ENCODE measurements at places on chromosomes 2 and 18. TPM values are rescaled to one million over a fixed set of nuclear protein-coding genes. Genes with fewer than 3 reads are reported as not detected.

GRCh38 chr2:147910990-147911473 lies 66.2 kb downstream of the ACVR2A start:
- no peaks in the 10 kb centered on the region for H3K4me1 ChIP-seq
- H3K27me3 ChIP-seq, result no peaks in the 10 kb centered on the region
- no peaks in the 10 kb centered on the region for H3K36me3 ChIP-seq
- peak; percentile 33 for DNase-seq
- no peak overlapping the region for H3K4me3 ChIP-seq

Gene REG1B
- not detected for polyA plus RNA-seq

GRCh38 chr18:47755102-47755456 lies 175.4 kb downstream of the SMAD2 start:
- H3K4me3 ChIP-seq, result no peak overlapping the region
- no peak for DNase-seq
- H3K27me3 ChIP-seq, result peaks cover 8% of the 10 kb centered on the region
- H3K36me3 ChIP-seq, result no peaks in the 10 kb centered on the region
- peaks cover 6% of the 10 kb centered on the region for H3K4me1 ChIP-seq

Gene CFAP221
- polyA plus RNA-seq, result not detected

GRCh38 chr18:76233406-76233805 lies 261.6 kb downstream of the ZNF516 start:
- no peaks in the 10 kb centered on the region for H3K4me1 ChIP-seq
- H3K4me3 ChIP-seq, result no peak overlapping the region
- peaks cover 3% of the 10 kb centered on the region for H3K27me3 ChIP-seq
- H3K27ac ChIP-seq, result no peak overlapping the region
- no peak for DNase-seq

Gene CNGA3
- polyA plus RNA-seq, result not detected

GRCh38 chr2:156455361-156455975 lies 19.3 kb downstream of the GPD2 start:
- H3K4me3 ChIP-seq, result no peak overlapping the region
- H3K27me3 ChIP-seq, result no peaks in the 10 kb centered on the region
- peaks cover 48% of the 10 kb centered on the region for H3K4me1 ChIP-seq

DNA sequence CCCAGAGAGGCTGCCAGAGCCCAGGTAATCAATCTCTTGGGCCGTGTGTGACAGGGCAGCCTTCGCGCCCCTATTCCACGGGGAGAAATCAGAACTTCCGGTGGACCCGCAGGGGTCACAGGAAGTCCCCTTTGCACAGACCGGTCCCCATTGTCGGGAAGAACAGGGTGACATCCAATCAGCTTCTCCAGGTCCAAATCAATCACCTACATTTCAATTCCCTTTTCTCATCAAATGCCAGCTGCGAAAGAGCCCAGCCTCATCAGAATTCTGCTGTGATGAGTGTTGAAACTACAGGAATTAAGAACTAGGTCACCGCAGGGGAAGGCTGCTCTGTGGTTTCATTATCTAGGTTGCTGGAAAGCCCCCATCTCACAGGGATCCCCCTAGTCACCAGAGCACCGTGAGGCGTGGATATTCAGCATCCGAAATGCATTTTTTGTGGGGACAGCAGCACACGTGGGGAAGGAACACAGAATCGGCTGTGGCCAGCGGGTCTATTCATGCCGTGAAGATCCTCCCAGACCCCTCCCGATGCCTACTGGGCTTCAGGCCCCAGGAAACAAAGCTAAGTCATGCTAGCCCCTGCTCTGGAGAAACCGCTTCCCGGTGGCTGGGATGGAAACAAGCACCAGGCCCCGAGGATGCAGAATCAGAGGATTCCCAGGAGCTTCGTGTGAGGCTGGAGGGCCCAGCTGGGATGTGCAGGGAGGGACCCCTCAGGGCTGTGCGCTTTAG lies 193.7 kb upstream of the ID2 start:
- H3K4me1 ChIP-seq, result peaks cover 23% of the 10 kb centered on the region
- H3K36me3 ChIP-seq, result peaks cover 14% of the 10 kb centered on the region
- DNase-seq, result peak; percentile 60
- peak overlapping the region; percentile 48 for H3K4me3 ChIP-seq
- peak overlapping the region; percentile 81 for H3K27ac ChIP-seq
- H3K27me3 ChIP-seq, result peaks cover 82% of the 10 kb centered on the region

GRCh38 chr2:36541891-36542595 lies 55.9 kb downstream of the FEZ2 start:
- no peak overlapping the region for H3K4me3 ChIP-seq
- H3K27ac ChIP-seq, result peak overlapping the region; percentile 54
- no peaks in the 10 kb centered on the region for H3K4me1 ChIP-seq
- no peaks in the 10 kb centered on the region for H3K27me3 ChIP-seq
- no peak for DNase-seq

DNA sequence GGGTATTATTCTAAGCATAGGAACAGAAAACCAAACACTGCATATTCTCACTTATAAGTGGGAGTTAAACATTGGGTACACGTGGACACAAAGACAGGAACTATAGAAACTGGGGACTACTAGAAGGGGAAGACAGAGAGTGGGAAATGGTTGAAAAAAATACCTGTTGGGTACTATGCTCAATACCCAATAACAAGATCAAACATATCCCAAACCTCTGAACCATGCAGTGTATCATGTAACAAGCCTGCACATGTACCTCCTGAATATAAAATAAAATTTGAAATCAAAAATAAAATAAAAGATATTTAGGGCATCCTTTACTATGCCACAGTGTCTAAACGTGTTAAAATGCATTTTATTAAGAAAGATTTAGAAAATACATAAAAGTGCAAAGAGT lies 221.0 kb upstream of the TFPI start:
- no peaks in the 10 kb centered on the region for H3K4me1 ChIP-seq
- no peaks in the 10 kb centered on the region for H3K27me3 ChIP-seq
- no peak for DNase-seq
- no peak overlapping the region for H3K27ac ChIP-seq

GRCh38 chr2:97936199-97936598 lies 59.5 kb downstream of the TMEM131 start:
- peaks cover 97% of the 10 kb centered on the region for H3K4me1 ChIP-seq
- DNase-seq, result no peak
- H3K4me3 ChIP-seq, result peak overlapping the region; percentile 73
- peak overlapping the region; percentile 87 for H3K27ac ChIP-seq

Gene DES
- polyA plus RNA-seq, result not detected

Gene ACKR3
- 2.2 TPM for polyA plus RNA-seq

GRCh38 chr2:60504049-60504448 lies 49.4 kb downstream of the BCL11A start:
- H3K36me3 ChIP-seq, result peaks cover 8% of the 10 kb centered on the region
- peak overlapping the region; percentile 67 for H3K4me3 ChIP-seq
- no peaks in the 10 kb centered on the region for H3K27me3 ChIP-seq
- DNase-seq, result no peak
- H3K4me1 ChIP-seq, result peaks cover 97% of the 10 kb centered on the region

- DNase-seq, result no peak
- peak overlapping the region; percentile 47 for H3K4me3 ChIP-seq
- no peaks in the 10 kb centered on the region for H3K4me1 ChIP-seq
- no peaks in the 10 kb centered on the region for H3K36me3 ChIP-seq
- no peaks in the 10 kb centered on the region for H3K27me3 ChIP-seq
These were observed 1221.0 kb downstream of the SUCLG1 start for GRCh38 chr2:83238111-83238510.

Gene C1GALT1C1L
- polyA plus RNA-seq, result not detected

GRCh38 chr2:40465-40864 lies 5.8 kb downstream of the FAM110C start:
- H3K27me3 ChIP-seq, result peaks cover 40% of the 10 kb centered on the region
- no peak overlapping the region for H3K27ac ChIP-seq
- no peak for DNase-seq
- peaks cover 9% of the 10 kb centered on the region for H3K4me1 ChIP-seq
- H3K4me3 ChIP-seq, result no peak overlapping the region

GRCh38 chr2:164287056-164287455 lies 334.2 kb downstream of the GRB14 start:
- no peak for DNase-seq
- H3K4me1 ChIP-seq, result no peaks in the 10 kb centered on the region
- no peak overlapping the region for H3K27ac ChIP-seq
- no peaks in the 10 kb centered on the region for H3K27me3 ChIP-seq
- no peak overlapping the region for H3K4me3 ChIP-seq
- H3K36me3 ChIP-seq, result no peaks in the 10 kb centered on the region

DNA sequence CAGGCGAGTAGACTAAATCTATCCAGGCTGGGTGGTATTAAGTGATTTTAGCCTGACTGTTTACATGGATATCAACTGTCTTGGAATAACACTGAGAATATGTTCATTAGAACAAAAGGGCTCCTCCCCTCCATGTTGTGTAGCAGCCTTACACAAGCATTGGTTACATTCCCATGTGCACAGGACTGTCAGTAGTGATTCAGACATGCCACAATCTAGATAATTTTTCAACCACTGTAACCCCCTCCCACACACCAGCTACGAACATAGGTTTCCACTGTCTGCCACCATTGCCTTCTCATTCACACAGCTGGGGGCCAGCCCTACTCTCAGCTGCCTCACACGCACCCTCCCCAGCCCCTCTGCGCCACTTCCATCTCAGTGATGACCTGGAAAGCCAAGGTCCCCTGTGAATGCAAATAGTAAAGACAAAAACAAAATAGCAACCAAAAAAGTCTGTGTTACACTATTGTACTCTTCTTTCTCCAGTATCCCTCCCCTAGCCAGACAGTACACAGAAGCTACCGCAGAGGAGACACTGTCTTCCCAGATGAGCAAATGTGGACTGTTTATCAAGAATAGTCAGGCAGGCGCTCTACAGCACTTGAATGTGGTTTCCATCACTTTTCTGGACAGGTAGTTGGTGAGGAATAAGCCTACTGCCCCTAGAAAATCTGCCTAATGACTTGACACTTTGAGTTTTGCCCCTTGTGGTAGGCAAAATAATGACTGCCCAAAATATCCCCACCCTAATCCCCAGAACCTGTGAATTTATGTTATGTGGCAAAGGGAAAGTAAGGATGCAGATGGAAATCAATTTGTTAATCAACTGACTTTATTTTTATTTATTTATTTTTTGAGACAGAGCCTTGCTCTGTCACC lies 27.9 kb upstream of the TYMS start:
- no peaks in the 10 kb centered on the region for H3K36me3 ChIP-seq
- peaks cover 12% of the 10 kb centered on the region for H3K27me3 ChIP-seq
- no peaks in the 10 kb centered on the region for H3K4me1 ChIP-seq
- no peak overlapping the region for H3K27ac ChIP-seq
- no peak overlapping the region for H3K4me3 ChIP-seq
- DNase-seq, result no peak

Gene TBC1D8
- not detected for polyA plus RNA-seq

GRCh38 chr18:80157708-80158343 lies 48.8 kb downstream of the ADNP2 start:
- no peak overlapping the region for H3K4me3 ChIP-seq
- H3K27me3 ChIP-seq, result peaks cover 36% of the 10 kb centered on the region
- no peaks in the 10 kb centered on the region for H3K36me3 ChIP-seq
- peak; percentile 36 for DNase-seq
- H3K27ac ChIP-seq, result no peak overlapping the region
- peaks cover 3% of the 10 kb centered on the region for H3K4me1 ChIP-seq

DNA sequence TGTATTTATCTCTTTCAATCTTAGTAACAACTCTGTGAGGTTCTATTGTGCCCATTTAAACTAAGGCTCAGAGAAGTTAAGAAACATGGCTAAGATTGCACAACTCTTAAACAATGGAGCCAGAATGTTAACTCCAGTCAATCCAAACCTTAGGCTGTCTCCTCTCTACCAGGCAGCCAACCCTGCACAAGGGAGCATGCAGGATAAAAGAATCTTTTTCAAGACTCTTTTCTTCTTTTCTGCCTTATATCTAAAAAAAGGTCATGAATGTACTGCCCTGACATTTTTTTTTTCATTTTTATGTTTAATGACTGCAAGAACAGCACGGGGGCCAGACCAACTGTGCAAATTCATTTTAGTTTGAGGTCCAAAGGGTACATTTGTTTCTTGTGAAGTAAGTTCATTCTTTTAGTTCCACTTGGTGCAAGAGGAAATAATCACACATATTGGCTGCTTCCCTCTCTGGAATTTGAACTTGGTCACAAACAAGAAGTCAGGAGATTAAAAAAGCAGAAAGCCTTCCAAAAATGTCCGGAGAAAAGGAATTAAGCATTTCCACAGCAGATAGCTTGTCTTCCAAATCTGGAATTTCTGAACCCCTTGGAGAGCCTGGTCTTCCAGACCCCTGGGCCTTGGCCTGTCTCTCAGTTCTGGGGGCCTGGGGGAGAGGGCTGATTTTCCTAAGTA lies 96.0 kb upstream of the RIOK3 start:
- peaks cover 28% of the 10 kb centered on the region for H3K4me1 ChIP-seq
- H3K36me3 ChIP-seq, result peaks cover 32% of the 10 kb centered on the region
- no peak for DNase-seq
- H3K27ac ChIP-seq, result no peak overlapping the region

- H3K4me3 ChIP-seq, result no peak overlapping the region
- no peak for DNase-seq
- no peaks in the 10 kb centered on the region for H3K27me3 ChIP-seq
- H3K36me3 ChIP-seq, result peaks cover 19% of the 10 kb centered on the region
- H3K27ac ChIP-seq, result no peak overlapping the region
These were observed 51.3 kb downstream of the TMEM247 start for GRCh38 chr2:46530639-46531038.

DNA sequence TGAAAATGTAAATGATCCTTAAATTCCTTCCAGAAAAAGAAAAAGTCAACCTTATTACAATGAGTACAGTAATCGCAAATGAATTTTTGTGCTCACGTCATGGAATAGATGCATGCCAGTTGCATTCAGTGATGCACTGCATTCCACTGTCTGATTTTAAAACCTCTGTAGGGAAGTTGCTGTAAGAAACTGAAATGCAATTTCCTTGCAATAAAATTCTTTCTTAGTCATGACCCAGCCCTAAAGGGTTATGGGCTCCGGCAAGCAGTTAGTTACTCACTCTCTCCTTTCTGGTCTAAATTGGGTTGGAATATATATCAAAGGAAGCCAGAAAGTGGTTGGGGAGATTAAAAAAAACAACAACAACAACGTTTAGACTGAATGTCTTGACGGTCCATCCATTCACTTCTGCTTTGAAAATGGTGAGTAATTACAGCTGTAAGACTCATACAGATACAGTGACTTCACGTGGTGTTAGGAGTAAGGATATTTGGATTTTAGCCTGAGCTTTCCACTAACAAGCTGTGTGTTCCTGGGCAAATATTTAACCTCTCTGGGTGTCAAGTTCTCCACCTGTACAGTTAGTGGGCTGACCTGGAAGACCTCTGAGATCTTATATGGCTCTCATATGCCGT lies 8.6 kb upstream of the RND3 start:
- H3K4me1 ChIP-seq, result no peaks in the 10 kb centered on the region
- no peak overlapping the region for H3K27ac ChIP-seq
- no peak overlapping the region for H3K4me3 ChIP-seq
- DNase-seq, result no peak
- no peaks in the 10 kb centered on the region for H3K36me3 ChIP-seq
- H3K27me3 ChIP-seq, result no peaks in the 10 kb centered on the region

Gene CRACDL
- not detected for polyA plus RNA-seq

DNA sequence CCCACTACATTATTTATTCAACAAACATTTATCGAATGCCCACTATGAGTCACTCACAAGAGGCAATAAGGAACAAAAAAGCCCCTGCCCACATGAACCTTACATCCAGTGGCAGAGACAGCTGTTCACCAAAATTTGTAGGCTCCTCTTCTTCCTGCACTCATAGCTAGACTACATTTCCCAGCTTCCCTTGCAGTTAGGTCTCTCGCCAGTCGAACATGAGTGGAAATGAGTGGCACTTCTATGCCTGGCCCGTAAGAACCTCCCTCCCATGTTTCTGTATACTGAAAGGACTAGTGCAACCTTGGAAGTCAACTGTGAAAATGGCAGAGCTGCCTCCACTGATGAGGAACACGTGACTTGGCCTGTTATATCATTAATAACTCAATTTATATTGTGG lies 19.4 kb upstream of the NCOA1 start:
- no peaks in the 10 kb centered on the region for H3K36me3 ChIP-seq
- no peak for DNase-seq
- H3K4me3 ChIP-seq, result no peak overlapping the region
- peaks cover 9% of the 10 kb centered on the region for H3K27me3 ChIP-seq
- no peaks in the 10 kb centered on the region for H3K4me1 ChIP-seq
- no peak overlapping the region for H3K27ac ChIP-seq

Data from naive B cell (primary cell).